ENCODE measurements at places on chromosomes 13 and 19. TPM values are rescaled to one million over a fixed set of nuclear protein-coding genes. Genes with fewer than 3 reads are reported as not detected.

The PRSS57 gene
- not detected for total RNA-seq

GRCh38 chr19:34230820-34231219 lies 23.5 kb upstream of the GARRE1 start:
- DNase-seq, result no peak

GRCh38 chr13:31356991-31357390 lies 157.2 kb downstream of the B3GLCT start:
- DNase-seq, result no peak

DNA sequence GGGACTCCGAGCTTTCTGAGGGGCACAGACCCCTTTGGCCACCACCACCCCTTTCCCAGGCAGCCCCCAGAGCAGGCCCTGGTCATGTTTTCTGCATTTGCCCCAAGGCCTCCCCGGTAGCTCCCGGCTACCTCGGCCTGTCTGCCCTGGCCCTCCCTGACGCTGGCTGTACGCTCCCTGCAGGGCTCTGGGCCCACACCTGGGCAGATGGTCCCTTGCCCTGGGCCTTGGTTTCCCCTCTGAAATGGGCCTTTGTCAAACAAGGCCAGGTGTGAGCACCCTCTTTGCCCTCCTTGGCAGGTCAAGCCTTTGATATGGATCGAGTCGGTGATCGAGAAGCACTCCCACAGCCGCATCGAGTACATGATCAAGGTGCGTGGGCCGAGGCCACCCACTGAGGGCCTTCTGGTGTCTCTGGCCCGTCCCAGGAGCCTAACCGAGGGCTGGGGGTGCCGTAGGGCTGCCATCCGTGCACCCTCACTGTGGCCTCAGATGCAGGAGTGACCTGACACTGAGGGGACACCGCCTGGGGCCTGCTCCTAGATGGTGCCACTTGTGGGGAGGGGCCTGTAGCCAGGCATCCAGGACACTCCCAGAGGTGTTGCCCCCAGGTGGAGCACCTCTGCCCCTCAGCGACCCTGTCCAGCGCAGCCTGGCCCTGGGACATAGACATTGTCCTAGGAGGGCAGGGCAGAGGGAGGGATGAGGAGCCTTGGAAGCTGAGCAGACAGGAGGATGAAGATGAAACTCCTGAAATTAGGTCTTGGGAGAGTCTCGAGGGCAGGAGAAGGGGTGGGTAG lies 30.3 kb downstream of the AP1M1 start:
- no peak for DNase-seq

GRCh38 chr19:45156751-45157150 lies 4.0 kb downstream of the NKPD1 start:
- DNase-seq, result no peak

DNA sequence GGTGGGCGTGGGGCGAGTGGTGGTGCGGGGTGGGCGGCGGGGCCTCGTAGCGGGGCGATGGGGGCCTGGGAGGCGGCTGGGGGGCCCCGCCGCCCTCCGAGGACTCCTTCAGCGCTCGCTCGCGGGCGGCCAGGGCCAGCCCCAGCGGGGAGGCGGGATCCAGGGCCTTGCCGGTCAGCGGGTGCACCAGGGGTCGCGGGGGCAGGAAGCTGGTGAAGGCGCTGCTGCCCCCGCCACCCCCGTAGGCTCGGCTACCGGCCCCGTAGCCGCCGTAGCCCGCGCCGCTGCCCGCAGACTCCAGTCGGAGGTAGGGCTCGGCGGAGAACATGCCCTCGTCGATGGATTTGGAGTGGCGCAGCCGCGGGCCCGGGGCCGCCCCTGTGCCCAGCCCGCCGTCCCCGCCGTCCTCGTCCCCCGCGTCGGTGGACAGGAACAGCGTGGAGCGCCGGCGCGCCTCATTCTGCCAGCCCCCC lies 18.6 kb downstream of the C19orf81 start:
- DNase-seq, result no peak
